ENCODE measurements at places on chromosomes 11 and 22.

DNA sequence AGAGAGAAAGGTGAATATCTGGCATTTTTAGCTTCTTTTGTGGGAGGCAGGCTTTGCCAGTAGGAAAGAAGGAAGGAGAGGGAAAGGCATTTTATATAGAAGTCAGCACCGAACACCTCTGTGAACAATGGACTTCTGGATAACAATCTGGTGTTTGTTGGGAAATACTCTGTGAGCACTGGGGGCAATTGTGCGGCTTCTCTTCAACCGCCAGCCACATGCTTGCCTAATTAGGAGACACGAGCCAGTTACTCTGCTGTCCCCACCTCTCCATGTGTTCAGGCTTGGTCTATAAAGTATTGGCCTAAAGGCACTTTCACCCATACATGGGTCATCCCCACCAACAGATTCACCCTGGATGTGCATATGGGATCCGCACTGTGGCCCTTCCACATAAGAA is 523.6 kb downstream of the NTM start:
- DNase-seq, result no peak

DNA sequence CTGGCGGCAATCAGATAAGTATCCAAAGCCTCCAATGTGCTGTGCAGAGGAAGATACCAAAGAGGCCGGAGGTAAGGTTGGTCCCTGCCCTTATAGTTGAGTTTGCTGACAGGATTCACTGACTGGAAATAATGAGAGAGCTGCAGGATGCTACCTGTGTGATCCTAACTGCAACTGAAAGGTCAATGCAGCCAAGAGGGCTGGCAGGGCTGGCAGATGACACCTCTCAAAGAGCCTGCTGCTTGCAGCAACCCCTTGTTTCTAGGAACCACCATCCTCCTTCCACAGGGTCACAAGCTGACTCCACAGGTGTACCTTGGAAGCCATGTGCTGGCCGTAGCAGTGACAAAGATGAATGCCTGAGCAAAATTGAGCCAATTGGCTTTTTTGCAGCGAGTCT is 348.1 kb downstream of the DDX10 start:
- DNase-seq, result no peak

DNA sequence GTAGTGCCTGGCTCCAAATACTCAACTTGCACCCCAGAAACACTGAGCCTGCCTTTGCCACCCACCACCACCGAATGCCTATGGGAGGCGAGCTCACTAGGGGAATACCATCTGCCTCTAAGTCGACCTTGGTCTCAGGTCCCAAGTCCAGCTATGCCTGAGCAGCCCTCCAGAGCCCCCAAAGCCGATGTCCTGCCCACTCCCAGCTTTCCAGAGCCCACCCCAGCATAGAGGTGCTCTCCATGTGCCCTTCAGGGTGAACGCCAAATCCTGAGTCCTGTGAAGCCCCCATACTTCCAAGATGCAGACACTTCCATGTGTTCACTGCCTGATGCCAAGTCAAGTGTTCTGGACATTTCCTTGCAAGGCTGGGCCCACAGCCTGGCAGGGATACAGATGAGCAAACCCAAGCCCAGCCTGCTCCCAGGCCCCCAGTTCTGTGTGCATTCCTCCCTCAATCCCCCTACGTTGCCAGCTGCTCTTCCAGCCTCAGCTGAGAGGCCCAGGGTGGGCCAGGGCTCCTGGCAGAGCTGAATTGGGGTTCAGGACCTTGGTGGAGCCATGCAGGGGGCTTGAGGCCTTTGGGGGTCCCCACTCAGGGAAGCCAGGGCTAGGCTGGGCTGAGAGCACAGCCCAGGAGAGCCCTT is 2.6 kb upstream of the KMT5B start:
- DNase-seq, result no peak

DNA sequence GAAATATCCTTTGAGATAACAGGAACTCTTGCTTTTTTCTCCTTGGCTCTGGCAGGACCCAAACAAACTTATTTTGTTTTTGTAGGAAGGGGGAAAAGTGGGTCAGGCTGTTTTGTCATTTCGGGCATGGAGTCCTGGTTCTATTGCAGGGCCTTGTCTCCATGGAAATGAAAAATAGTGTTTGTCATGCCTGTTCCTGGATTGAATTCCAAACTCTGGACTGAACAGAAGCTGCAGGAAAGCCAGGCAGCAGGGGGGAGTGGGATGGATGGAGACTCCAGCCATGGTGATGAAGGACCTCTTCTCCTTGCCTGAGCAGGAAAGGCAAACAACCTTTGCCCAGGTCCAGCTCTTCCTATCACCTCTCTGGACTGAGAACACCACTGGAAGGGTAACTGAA is 87.0 kb downstream of the SCN3B start:
- no peak for DNase-seq

DNA sequence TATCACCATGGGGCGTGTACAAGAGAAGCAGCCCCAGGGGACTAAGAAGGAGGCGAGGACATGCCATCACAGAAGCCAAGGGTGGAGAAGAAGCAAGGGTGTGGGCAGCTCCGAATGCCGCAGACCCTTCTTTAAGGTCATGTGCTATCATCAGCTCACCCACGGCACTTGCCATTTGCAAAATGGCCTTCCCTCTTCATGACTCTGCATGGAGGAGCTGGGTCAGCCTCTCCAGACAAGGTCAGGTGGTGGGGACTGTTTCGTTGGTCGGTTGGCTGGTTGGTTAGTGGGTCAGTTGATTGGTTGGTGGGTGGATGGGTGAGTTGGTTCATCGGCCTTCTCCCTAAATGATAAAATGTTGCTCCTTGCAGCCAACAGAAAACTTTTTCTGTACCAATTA is 622.5 kb downstream of the TBC1D22A start:
- DNase-seq, result no peak

- DNase-seq, result no peak
Observed at GRCh38 chr11:121318848-121319834, 26.6 kb downstream of the SC5D start.

DNA sequence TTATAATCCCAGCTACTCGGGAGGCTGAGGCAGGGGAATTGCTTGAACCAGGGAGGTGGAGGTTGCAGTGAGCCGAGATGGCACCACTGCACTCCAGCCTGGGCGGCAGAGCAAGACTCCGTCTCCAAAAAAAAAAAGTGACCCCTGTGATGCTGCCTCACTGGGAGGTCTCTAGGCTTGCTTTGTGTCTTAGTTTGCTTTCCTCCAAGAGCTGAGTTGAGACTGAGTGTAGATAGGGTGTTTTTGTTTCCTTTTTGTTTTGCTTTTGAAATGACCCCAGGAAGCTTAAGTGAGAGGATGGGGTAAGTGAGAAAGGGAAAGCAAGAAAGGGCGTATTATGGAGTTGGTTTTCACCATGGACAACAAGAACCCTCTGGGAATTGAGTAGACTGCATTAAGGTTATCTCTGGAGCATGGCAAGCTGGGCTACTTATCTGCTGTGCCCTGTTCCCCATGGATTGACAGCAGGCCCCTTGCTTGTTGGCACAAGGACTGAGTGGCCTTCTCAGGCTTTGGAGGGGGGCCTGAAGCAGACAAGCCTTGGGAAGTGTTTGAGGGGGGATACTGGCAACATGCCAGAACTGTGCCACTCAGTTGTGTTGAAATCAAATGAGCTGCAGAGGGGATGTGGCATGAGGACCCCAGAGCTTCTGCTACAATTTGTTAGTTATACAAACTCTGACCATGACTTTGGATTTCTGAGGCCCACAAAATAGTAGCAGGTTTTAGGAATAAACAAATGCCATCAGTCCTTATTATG is 300.6 kb upstream of the C11orf87 start:
- DNase-seq, result no peak

- no peak for DNase-seq
Observed at GRCh38 chr11:77813256-77813655, 7.3 kb downstream of the RSF1 start.

- DNase-seq, result peak; percentile 62
Observed at GRCh38 chr22:50671641-50672040, 982 bp upstream of the SHANK3 start.

DNA sequence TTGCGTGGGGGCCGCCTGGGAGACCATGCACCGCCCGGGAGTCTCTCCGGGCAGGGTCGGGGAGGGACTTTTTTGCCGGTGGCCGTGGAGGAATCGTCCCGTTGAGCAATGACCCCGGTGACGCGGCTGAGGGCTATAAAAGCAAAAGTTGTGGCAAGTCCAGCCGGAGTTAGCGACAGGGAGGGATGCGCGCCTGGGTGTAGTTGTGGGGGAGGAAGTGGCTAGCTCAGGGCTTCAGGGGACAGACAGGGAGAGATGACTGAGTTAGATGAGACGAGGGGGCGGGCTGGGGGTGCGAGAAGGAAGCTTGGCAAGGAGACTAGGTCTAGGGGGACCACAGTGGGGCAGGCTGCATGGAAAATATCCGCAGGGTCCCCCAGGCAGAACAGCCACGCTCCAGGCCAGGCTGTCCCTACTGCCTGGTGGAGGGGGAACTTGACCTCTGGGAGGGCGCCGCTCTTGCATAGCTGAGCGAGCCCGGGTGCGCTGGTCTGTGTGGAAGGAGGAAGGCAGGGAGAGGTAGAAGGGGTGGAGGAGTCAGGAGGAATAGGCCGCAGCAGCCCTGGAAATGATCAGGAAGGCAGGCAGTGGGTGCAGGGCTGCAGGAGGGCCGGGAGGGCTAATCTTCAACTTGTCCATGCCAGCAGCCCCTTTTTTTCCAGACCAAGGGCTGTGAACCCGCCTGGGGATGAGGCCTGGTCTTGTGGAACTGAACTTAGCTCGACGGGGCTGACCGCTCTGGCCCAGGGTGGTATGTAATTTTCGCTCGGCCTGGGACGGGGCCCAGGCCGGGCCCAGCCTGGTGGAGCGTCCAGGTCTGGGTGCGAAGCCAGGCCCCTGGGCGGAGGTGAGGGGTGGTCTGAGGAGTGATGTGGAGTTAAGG is at the start of gene NEAT1:
TSS of gene NEAT1 (plus strand) at position 166 of the 883 bp plus-strand sequence.
- DNase-seq, result peak; percentile 99

GRCh38 chr22:43924877-43925276 is 1.3 kb downstream of the PNPLA3 start:
- no peak for DNase-seq

GRCh38 chr11:98835335-98835734 is 185.4 kb upstream of the CNTN5 start:
- DNase-seq, result no peak

GRCh38 chr22:37019309-37020191 is at the start of the genes MPST and TST:
Gene MPST, plus strand, starts transcription at chr22:37019742. Its CDS starts 95 bp downstream, at chr22:37019837.
Gene TST, minus strand, starts transcription at chr22:37019447. Its CDS starts 715 bp downstream, at chr22:37018732.
- no peak for DNase-seq

DNA sequence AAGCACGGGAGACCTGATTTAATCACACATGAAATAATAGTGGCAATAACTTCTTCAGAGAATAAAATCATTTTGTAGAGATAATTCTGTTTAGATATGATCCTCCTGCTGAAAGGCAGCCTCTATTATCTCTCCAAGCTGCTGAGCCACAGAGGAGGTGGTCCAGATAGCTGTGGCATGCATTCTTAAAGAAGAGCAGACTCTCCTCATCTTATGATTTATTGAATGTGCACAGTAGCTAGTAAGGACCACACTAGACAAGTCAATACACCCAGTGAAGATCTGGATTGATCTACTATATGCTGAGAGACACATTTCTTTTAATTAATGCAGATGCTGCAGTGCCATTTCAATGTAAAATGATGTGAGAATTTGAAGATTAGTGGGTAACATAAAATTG is 552.9 kb upstream of the ANO3 start:
- no peak for DNase-seq

- no peak for DNase-seq
Observed at GRCh38 chr11:101442936-101443521, 140.8 kb downstream of the TRPC6 start.

- DNase-seq, result no peak
Observed at GRCh38 chr11:16127732-16128131, 228.6 kb downstream of the SOX6 start.

DNA sequence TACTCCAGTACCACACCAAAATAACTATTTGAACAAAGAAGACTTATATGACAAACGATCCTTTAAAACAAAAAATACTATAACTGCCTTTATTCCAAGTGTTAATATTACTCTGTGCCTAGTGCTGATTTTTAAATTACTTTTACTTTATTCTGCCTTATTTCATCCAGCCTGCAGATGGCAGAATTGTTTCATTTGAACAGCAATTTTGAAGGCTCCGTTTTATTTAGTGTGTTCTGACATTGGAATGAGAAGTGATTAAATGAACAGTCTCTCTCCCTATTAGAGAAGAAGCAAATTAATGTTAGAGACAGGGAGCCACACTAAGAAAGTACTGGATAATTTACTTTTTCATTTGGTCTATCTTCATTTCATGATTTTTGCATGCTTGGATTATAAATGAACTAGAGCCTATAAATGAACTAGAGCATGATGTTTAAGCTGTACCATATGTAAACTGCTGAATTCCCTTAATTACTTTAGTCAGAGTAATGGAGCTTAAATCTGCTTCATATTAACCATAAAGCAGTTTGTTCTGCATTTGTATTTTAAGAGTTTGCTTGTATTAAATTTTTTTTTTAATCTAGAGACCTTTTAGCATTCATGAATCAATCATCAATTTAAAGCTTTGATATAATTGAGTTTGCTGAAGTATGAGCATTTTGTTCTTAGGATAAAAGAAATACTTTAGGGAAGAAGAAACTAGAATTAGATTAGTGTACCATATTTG is 9.8 kb downstream of the PDHX start:
- no peak for DNase-seq

- no peak for DNase-seq
Observed at GRCh38 chr11:62918531-62918930, 2.6 kb downstream of the CHRM1 start.

GRCh38 chr11:74566146-74566960 is 26.0 kb upstream of the POLD3 start:
- no peak for DNase-seq

GRCh38 chr11:22407921-22408320 is 69.7 kb downstream of the SLC17A6 start:
- no peak for DNase-seq

- DNase-seq, result no peak
Observed at GRCh38 chr11:1930462-1930830, 10.9 kb downstream of the TNNT3 start.

GRCh38 chr22:49325531-49326395 is 501.9 kb downstream of the BRD1 start:
- peak; percentile 56 for DNase-seq

DNA sequence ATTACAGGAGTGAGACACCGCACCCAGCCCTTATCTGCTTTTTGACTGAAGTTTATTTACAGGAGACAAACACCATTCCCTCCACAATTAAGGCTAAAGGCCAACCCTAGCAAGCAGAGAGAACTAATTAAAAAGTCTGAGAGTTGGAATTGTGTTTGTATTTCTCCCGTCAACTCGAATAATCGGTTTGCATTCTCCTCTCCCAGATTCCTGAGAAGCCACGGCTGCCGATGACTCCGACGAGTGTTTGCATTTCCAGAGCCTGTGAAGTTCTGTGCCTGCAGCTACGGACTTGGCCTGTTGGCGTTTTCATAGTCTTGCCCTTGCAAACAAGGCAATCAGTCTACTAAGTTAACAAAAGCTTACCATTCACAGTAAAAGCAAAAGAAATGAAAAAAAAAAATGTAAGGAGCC is 73.2 kb upstream of the NUP50 start:
- DNase-seq, result no peak

- DNase-seq, result no peak
Observed at GRCh38 chr22:37842015-37842793, 1.9 kb downstream of the ANKRD54 start.

DNA sequence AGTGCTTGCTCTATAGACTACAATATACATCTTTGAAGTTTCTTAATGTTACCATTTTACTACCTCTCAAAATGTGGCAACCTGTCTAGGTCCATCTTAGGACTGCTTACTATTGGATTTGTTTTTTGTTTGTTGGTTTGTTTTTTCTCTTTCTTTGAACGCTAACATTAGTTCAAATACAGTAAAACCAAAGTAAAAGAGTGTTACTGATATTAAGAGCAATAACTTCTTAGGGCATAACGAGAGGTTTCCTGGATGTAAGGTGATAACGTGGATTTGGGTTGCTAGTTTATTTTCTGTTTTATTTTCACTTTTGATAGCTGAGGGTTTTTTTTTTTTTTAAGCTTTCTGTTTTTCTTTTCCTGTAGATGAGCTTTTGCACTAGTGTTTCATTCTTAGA is 43.6 kb downstream of the TMEM135 start:
- DNase-seq, result no peak

Measured in coronary artery (tissue), 2 donors.